Subcutaneous preadipocyte (primary cell): ENCODE measurements at places on chromosomes 1 and 21. TPM values are rescaled to one million over a fixed set of nuclear protein-coding genes. Genes with fewer than 3 reads are reported as not detected.

C1QTNF12 gene
- total RNA-seq, result 0.59 and 1.8 TPM in 2 replicates

BRDT gene
- total RNA-seq, result not detected in 2 replicates

CFH gene
- total RNA-seq, result 19.2 and 23.5 TPM in 2 replicates

IVL gene
- total RNA-seq, result under 0.01 TPM in 1 of 2 replicates, not detected in the other

USP25 gene
- 28.3 and 43.2 TPM in 2 replicates for total RNA-seq

CATSPER4 gene
- total RNA-seq, result not detected in 2 replicates

AMY1B gene
- not detected in 2 replicates for total RNA-seq

MCOLN2 gene
- total RNA-seq, result 0.37 and 0.39 TPM in 2 replicates

NHLH1 gene
- total RNA-seq, result 0.20 TPM in 1 of 2 replicates, not detected in the other

HHIPL2 gene
- total RNA-seq, result 0.20 and 0.37 TPM in 2 replicates

CFHR1 gene
- total RNA-seq, result not detected in 2 replicates

CELSR2 gene
- under 0.01 TPM in 2 replicates for total RNA-seq

OPN3 gene
- 22.4 and 32.1 TPM in 2 replicates for total RNA-seq

CRNN gene
- not detected in 2 replicates for total RNA-seq

MXRA8 gene
- total RNA-seq, result 243 and 326 TPM in 2 replicates

SPATA46 gene
- total RNA-seq, result not detected in 2 replicates

TAS1R1 gene
- total RNA-seq, result under 0.01 TPM in 1 of 2 replicates, not detected in the other

TDRD10 gene
- total RNA-seq, result not detected in 2 replicates

SLAMF6 gene
- not detected in 2 replicates for total RNA-seq

CFAP74 gene
- not detected in 2 replicates for total RNA-seq

FCMR gene
- total RNA-seq, result not detected in 2 replicates

KCNT2 gene
- 0.73 and 0.78 TPM in 2 replicates for total RNA-seq

FCGR1A gene
- not detected in 2 replicates for total RNA-seq

RORC gene
- not detected in 2 replicates for total RNA-seq

BROX gene
- total RNA-seq, result 38.2 and 52.2 TPM in 2 replicates

CD52 gene
- 0.98 TPM in 1 of 2 replicates, not detected in the other for total RNA-seq

OR10Z1 gene
- total RNA-seq, result not detected in 2 replicates

NR5A2 gene
- not detected in 2 replicates for total RNA-seq

LY9 gene
- not detected in 2 replicates for total RNA-seq

LYPD8 gene
- not detected in 2 replicates for total RNA-seq

LRRN2 gene
- total RNA-seq, result not detected in 2 replicates

PCP4 gene
- total RNA-seq, result not detected in 2 replicates

CLEC20A gene
- not detected in 2 replicates for total RNA-seq

WNT3A gene
- not detected in 2 replicates for total RNA-seq

OR2L3 gene
- not detected in 2 replicates for total RNA-seq

IL19 gene
- total RNA-seq, result not detected in 2 replicates

TAL1 gene
- not detected in 2 replicates for total RNA-seq

GMEB1 gene
- total RNA-seq, result 7.3 and 10.4 TPM in 2 replicates

LIN28A gene
- not detected in 2 replicates for total RNA-seq

RIIAD1 gene
- not detected in 2 replicates for total RNA-seq

LHX8 gene
- total RNA-seq, result not detected in 2 replicates

KAZN gene
- 6.6 and 10.3 TPM in 2 replicates for total RNA-seq

USH2A gene
- total RNA-seq, result under 0.01 TPM in 1 of 2 replicates, not detected in the other
